ENCODE measurements at places on chromosomes 16 and 17.

- DNase-seq, result no peak
These were observed 27.8 kb upstream of the SLFN13 start for GRCh38 chr17:35476283-35476820.

DNA sequence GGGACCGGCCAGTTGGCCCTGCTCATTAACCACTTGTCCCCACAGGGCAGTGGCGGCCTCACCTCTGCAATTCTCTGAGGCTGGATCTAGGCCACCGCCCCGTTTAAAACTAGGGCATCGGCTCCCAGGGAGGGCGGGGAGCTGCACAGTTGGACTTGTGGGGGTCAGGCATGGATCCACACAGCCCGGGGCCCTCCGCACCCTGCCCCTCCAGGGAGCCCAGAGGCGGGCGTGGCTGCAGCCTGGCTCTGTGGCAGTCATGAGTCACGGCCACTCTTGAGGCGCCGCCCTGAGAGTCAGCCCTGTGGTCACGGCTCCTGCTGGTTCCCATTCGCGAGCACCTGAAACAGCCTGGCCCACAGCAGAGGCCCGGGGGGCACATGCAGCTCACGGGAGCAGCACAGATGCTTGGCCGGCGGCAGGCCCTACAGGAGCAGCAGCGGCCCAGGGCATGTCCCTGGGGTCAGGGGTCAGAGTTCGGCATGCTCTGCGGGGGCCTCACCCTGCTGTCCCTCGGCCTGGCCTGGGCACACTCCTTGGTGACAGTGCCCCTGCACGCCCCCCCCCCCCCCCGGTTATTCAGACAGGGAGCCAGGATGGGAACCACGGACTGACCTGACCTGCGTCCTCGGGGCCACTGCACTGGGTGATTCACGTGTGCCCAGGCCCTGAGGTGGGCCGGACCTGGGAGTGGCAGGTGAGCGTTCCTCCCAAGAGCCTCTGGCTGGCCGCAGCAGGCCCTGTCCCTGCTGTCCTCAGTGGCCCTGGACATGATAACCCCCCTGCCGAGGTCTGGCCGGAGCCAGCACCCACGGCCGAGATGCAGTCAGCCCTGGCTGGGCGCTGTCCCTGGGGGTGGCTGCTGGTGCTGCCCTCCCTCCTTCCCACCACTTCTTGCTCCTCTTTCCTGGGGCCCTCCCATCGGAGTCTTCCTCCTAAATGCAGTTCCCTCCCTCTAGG, 8.2 kb downstream of the CAPN15 start:
- DNase-seq, result no peak

GRCh38 chr17:21370430-21370829, 5.7 kb upstream of the KCNJ12 start:
- no peak for DNase-seq

GRCh38 chr17:81365148-81365600, 30.1 kb upstream of the BAHCC1 start:
- DNase-seq, result no peak

DNA sequence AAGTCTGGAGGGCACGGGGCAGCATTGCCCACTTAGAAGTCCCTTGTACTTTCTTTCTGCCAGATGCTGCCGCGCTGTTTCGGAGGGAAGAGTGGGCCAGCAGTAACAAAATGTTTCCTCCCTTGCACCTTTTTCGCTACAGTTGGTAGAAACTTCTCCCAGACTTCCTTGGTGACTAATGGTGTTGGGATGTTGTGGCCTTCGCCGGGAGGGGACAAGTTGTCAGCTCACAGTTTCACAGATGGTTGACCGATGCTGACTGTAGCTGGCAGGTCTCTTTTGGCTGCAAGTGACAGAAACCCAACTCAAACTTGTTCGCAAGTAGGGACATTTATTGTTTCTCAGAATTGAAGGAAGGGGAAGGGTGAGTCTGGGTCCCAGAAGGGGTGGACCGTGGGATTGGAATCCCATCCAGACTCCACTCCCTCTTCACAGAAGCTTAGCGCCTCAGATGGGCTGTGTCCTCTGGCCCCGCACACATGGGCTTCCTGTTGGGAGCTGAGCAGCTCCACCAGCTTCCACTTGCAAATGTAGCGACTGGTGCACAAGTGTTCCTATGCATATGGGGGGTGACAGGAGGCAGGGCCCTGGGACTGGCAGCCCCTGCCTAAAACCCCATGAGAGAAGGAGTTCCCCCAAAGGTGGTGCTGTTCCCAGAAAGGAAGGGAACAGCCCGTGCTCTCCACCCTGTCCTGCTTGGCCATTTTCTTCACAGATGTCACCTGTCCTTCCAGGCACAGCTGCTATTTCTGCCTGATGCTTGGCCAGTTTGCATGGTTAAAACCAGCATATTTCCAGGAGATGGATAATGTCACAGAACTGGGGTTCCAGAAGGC, 30.9 kb upstream of the RPRML start:
- DNase-seq, result no peak

- no peak for DNase-seq
These were observed 32.3 kb upstream of the CAPN15 start for GRCh38 chr16:495127-495748.

DNA sequence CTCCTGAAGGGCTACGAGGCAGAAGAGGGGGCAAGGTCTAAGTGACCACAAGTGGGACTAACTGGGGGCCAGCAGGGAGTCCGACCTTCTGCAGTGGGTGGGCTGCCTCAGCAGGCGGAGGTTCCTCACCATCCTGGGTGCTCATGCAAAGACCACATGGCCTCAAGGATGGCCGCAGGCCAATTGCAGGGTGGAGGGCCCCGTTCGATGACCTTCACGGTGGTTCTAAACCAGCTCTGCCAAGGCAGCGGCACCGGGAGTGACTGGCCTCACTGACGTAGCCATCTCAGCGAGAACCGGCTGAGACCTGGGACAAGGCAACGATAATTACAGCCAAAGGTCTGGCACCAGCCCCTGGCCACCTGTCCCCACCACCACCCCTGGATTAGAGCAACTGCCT, 5.7 kb downstream of the SMIM5 start:
- no peak for DNase-seq

DNA sequence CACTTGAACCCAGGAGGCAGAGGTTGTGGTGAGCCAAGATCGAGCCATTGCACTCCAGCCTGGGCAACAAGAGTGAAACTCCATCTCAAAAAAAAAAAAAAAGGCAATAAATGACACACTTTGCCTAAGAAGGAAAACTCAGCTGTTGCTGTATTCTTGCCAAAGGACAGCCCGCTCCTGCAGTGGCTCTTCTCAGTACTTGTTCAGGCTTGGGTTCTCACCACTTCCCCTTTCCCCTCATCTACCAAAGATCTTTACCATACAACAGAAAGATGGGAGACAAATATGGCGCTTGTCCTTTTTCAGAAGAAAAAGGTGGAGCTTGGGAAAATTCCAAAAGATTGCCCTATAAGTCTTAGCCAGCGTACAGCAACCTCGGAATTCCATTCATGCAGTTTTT, 58.5 kb downstream of the MYH13 start:
- no peak for DNase-seq

DNA sequence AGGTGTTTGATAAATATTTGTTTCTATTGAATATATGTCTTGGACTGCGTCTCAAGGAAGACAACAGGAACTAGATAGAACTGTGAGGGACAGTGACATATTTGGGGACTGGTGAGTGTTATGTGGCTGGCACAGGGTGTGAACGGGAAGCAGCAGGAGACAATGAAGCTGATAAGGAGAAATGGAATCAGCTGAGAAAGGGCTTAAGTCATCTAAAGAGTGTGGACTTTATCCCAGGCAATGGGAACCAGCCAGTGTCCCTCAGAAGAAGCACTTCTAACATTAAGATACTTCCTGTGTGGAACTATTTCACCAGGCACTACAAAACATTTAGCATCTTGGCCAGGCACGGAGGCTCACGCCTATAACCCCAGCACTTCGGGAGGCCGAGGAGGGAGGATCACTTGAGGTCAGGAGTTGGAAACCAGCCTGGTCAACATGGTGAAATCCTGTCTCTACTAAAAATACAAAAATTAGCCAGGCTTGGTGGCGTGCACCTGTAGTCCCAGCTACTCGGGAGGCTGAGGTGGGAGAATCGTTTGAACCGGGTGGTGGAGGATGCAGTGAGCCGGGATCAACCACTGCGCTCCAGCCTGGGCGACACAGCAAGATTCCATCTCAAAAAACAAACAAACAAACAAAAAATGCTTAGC, 41.2 kb downstream of the ARHGAP17 start:
- DNase-seq, result no peak

DNA sequence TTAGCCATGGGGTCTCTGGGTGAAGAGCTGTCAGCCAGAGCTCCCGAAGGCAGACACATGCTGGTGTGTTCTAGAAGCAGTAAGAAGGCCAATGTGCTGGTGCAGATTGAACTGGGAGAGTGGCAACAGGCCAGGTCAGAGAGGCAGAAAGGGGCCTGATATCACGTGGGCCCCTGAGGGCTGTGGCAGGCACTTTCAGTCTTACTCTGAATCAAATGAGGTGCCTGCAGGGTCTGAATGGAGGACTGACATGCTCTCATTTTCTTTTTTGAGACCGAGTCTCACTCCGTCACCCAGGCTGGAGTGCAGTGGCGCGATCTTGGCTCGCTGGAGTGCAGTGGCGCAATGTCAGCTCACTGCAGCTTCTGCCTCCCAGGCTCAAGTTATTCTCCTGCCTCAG, 293.8 kb downstream of the ABCC12 start:
- DNase-seq, result no peak

DNA sequence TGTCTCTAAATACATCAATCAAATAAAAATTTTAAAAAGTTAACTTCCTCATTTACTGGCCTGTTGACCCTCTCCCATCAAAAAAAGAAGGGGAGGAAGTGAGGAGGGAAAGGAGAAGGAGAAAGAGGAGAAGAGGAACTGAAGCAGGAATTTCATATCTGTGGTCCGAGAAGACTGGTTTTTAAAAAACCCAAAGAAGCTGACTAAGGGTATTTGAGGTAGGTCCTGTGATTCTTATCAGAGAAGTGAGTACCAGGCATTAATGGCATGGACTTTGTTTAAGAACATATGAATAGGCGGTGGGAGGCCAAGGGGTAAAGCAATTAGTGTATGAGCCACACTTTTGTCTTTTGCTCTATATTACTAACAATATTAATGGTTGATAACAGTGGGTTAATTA, 2.0 kb downstream of the SLC46A1 start:
- DNase-seq, result no peak

- no peak for DNase-seq
These were observed 1.0 kb upstream of the KRTAP4-2 start for GRCh38 chr17:41178843-41179616.

DNA sequence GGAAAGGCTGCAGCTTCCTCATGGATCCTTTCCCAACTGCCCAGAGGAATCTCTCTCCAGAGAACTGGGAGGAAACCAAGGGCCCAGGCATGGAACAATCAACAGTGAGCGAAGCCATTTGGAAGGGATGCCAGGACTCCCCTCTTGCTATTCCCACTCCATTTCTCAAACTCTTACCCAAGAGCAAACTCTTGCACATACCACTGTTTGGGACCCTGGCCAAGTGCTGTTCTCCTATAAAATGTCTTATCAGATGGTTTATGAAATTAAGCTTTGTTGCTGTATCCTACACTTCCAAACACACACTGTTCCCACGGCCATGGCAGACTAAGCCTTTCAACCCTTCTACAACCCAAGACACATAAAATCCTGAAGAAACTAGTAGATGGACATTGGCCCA, 48.3 kb upstream of the AXIN2 start:
- DNase-seq, result no peak
